IPS DF 19.7 (cell line): ENCODE measurements at places on chromosomes 2 and 18.

DNA sequence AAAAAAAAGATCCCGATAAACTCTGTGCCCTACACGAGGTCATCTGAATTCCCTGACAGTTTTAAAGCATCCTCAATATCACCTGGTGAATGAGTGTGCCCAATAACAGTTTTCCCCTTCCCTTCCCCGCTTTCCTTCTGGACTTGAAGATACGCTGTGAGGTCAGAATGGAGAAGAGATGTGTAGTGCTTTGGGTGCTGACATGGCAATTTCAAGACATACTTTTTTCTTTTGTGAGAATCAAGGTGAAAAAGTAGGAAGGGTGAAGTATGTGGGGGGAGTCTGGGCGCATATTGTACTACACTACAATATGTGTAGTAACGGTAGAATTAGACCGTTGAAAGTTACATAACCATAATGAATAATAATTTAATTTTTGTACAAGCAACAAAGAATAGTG lies 21.7 kb downstream of the DNAJC27 start:
- no peak for DNase-seq

DNA sequence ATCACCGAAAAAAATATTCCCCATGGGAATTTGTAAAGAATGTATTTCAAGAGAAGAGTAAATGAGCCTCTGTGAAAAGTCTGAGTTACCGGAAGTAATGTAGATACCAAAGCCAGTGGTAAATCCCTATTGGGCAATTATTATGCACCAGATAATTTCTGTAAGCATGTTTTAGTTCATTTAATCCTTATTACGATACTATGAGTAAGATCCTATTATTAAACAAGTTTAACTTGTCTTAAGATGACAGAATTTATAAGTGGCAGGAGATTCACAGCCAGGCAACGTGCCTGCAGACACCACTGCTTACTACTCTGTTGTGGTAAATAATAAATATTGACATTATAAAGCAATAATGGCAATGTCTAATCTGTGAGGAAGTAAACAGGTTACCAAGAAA lies 280.8 kb upstream of the RGPD4 start:
- DNase-seq, result no peak

DNA sequence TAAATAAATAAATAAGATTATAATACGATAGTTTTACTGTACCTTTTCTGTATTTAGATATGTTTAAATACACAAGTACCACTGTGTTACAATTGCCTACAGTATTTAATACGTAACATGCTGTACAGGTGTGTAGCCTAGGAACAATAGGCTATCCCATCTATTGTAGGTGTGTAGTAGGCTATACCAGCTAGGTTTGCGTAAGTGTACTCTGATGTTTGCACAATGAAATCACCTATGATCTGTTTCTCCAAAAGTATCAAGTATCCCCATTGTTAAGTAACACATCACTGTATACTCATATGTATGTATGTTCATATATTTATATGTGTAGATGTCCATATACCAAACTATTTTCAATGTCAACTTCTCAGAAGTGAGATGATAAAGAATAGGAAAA lies 118.2 kb upstream of the RND3 start:
- DNase-seq, result no peak

DNA sequence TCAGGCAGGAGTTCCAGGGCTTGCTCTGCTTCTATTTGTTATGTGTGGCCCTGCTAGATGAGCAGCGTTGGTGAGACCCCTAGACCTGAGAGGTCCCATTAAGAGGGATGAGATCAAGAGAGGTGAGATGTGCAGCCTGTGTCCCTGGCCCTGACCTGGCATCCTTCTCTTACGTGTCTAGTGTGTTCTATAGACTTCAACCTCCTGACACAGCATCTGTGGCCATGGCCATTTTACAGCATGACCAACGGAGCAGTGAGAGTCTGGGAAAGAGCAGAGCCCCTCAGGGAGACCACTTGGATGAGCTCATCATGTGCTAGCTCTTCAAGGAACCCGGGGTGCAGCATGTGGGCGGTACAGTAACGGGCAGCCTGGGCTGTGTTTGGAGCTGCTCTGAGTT lies 32.7 kb upstream of the ASPRV1 start:
- no peak for DNase-seq

- no peak for DNase-seq
These were observed 48.6 kb downstream of the DDX1 start for GRCh38 chr2:15640261-15640711.

DNA sequence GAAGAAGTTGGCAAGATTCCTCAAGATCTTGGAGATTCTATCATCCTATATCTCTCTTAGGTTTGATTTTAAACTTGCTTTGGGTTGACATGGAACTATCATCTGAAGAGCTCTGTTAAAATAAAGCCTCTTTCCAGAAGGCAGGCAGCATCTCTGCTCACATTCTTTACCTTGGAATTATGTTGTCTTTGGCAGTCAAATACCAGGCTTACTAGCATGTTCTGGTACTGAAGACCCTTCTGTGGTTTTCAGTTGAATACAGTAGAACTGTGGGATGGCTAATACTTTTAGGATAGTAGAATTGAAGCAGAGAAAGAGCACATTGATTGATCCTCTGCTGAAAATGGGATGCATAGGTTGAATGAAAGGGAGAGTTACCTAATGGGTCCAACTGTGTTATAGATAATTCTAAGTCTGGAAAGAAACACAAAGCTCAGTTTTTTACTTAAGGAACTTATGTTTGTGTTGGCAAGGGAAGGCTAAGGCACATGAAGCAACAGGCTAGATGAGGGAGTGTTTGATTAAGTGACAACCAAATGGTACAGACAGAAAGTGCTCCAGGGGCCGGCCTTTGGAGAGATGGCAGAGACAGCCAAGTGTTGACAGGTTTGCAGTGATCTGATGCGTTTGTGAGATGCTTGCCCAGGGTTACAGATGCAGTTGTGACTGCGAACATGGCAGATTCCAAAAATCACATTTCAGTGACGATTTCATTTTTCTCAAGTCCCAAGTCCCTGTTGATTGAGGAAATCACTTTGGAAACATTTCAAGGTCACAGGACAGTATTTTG lies 397.9 kb downstream of the MEIS1 start:
- DNase-seq, result no peak

GRCh38 chr2:104658144-104658835 lies 195.6 kb upstream of the POU3F3 start:
- DNase-seq, result peak; percentile 25

DNA sequence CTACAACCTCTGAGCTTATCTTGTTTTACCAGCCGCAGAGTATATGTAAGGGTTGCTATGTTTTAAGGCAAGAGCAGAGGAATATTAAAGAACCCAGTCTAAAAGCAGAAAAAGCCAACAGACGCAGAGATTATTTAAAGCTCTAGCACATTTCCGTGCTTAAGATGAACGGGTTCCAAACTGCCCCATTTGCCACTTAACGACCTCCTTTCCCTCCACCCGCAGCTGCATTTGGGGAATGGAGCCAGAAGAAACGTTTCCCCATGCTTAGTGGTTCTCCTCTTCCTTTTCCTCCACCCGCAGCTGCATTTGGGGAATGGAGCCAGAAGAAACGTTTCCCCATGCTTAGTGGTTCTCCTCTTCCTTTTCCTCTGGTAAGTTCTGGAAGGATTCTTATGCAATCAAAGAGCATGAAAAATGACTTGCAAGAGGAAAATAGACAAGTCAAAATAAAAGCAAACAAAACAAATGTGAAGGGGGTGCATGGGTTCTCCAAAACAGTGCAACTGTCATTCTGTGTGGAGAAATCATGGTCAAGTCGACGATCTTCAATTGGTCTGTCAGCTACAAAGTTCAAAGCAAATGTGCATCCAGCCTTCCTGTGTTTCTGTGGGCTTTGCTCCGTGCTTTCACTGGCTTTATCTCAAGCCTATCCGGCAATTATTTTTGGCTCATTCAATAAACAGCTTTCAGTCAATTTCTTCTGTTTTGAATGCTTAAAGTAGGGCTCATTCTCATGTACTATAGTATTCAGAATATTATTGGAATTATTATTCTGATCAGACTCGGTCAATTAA lies 57.8 kb downstream of the DIPK1C start:
- DNase-seq, result no peak
